ENCODE measurements at places on chromosomes 6 and 20. TPM values are rescaled to one million over a fixed set of nuclear protein-coding genes. Genes with fewer than 3 reads are reported as not detected.

Gene RGS17
- total RNA-seq: 2.8 TPM

Gene TNNC2
- total RNA-seq: not detected

Gene WFDC2
- total RNA-seq: not detected

Gene ZNF322
- total RNA-seq: 16.6 TPM

Gene ATRN
- total RNA-seq: 47.4 TPM

Gene NKAIN2
- not detected for total RNA-seq

All from dermis lymphatic vessel endothelial cell (primary cell).